ENCODE measurements at places on chromosomes 2 and 18. TPM values are rescaled to one million over a fixed set of nuclear protein-coding genes. Genes with fewer than 3 reads are reported as not detected.

Gene NFATC1
- 1.1 TPM for total RNA-seq

Gene REL
- total RNA-seq, result 12.4 TPM

Gene PLGLB2
- 1.3 TPM for total RNA-seq

Gene HMSD
- total RNA-seq, result 0.17 TPM
